Central memory CD4-positive, alpha-beta T cell (primary cell): ENCODE measurements at places on chromosomes 7 and 10.

DNA sequence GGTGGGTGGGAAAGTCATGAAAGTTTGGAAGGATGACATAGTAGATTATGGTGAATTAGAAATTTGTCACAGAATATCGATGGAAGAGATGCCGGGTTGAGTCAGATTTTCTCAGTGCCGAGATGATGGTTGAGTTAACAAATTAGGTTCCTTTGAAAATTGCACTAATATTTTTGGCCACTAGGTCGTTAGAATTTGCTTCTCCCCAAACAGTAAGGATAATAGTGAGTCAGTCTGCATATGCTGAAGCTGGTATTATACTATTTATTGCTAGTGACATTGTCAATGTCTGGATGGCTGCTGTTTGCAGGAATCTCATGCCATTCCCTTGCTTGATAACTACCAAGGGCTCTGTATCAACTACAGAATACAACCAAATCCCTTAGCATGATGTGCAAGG, 37.7 kb upstream of the MINDY3 start:
- no peak for DNase-seq

DNA sequence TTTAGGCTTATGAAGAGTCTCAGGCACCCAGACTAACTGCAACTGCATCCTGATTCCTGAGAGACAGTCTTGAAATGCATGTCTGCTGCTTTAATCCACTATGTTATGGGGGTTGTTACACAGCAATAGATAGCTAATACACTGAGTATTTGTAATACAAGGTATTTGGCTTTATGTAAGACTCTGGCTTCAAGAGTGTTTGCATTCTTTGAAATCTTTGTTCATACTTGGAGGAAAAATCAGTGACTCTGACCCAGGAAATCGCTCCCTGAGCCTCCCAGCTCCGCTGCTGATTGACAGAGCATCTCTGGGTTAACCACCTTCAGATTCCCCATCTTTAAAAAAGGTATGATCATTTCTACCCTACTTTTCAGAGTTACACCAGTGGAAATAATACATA, 133.9 kb downstream of the MTPAP start:
- no peak for DNase-seq

- peak; percentile 64 for DNase-seq
Measured at GRCh38 chr7:105808703-105809590, 67.5 kb downstream of the ATXN7L1 start.

GRCh38 chr10:43461950-43462349, 25.0 kb downstream of the ZNF487 start:
- DNase-seq, result peak; percentile 68

DNA sequence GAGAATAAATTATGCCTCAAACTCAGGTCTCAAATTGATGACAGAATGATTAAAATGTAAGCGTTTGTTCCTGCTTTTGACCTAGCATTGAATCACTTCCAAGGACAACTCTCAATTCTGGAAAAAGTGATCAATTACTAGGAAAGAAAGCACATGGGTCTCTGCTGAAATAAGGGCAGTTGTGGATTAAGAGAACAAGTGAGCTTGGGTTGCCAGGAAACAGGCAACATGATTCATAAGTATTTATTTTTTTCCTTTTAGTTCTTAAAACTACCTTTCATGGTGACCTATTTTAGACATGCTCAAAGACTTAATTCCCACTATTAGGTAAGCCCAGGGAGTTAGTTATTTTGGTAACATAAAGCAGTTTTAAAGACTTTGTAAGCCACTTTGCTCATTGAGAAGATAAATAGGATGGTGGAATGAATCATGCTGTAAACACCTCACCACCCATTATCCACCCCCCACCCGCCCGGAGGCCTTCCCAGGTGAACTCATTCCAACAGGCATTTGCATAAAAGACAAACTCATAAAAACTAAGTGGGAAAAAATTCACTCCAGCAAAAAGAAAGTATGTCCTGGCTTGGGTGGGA, 728.3 kb downstream of the SORCS1 start:
- DNase-seq, result no peak

- no peak for DNase-seq
Measured at GRCh38 chr10:54708591-54708990, 92.4 kb downstream of the PCDH15 start.

- DNase-seq, result no peak
Measured at GRCh38 chr10:26550774-26551526, 112.8 kb downstream of the APBB1IP start.

DNA sequence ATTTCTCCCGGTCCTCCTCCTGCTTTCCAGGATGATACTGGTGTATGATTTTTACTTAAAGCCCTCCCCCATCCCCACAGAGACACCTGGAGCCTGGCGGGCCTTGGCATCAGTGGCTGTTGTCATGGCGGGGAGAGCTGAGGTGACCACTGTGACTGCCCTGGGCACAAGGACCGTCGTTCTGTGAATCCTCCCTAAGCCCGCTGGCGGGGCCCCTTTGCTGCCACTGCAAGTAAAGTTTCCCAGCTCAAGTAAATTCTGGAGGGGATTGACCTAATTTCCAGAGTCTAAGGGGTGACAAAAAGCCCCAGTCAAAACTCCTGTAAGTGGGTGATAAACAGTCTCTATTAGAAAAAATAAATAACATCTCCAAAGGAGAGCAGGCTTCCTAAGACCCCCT, 393.2 kb upstream of the PODXL start:
- DNase-seq, result no peak

DNA sequence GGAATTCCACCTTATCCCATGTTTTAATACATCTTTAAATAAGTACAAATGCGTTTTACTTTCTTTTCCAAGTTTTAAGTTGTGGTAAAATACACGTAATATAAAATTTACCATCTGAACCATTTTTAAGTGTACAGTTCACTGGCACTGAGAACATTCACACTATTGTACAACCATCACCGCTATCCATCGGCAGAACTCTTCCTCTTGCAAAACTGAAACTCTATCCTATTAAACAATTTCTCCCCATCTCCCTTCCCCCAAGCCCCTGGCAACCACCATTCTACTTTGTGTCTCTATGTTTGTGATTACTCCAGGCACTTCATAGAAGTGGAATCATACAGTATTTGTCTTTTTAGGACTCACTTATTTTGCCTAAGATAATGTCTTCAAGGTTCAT, 33.8 kb downstream of the HIP1 start:
- DNase-seq, result no peak

DNA sequence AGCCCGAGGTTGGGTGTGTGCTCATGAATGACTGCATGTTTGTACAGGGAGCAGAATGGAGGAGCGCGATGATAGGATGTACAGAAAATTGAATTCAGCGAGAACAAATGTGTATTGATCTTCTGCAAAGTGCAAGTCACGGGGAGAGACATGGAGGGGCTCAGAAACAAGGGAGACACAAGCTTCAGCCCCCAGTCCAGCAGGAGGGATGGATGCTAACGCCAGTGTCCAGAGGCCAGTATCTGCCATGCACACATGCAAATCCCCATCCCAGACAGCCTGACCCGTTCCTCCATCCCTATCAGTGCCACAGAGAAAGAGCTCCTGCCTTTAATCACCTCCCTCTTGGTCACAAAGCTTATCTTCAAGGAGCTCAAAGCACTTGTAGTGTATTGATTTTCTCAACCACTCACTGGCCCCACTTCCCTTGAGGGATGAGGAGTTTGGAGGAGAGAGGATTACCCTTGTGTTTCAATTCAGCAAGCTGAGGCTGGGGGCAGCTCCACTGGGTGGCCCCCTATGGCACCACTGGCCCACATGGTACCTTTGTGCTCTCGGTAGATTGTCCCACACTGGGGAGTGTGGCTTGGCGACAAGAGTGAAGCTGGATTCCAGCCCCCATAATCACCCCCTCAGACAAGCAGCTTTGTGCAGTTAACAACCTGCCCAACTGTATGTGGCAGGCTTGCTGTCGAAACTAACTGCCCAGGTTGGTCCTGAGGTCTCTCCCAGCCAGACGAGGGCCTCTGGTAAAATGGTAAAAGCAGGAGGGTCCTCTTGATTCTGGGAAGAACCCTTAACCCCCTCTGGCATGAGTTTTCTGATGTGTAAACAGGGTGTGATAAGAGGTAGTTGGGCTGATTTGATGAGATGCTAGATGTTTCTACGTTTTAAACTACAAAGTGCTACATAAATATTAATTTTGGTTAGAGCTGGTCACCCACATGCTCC, 151.6 kb upstream of the UNC5B start:
- DNase-seq, result no peak

DNA sequence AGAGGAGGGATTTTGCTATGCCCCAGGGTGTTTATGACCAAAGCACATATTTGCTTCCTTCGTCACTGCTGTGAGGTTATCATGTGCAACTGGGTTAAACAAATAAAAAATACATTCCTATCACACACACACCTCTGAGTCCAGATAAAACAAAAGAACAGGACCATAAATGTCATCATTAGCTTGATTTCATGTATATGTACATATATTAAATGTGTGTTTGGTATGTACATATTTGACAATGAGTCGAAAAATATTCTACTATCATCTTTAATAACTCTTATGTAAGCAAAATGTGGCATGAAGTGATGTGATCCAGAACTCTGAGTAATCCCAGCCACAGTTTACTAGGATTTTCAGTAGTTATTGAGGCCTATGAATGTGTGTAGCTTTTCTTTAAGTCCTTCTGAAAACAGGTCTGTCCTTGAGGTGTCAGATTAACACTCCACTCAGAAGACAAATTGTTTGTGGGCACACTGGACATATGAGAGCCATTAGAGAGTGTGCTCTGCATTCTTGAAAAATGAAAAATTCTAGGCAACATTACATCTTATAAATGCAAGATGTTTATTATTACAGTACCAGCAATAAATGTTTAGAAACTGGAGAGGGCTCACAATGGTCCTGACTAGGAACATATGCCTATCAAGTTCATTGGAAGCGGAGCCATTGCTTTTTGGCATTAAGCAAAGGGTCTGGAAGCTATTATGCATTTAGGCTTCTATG, 335.1 kb upstream of the SEMA3A start:
- DNase-seq, result no peak

- DNase-seq, result no peak
Measured at GRCh38 chr10:97333601-97334369, 744 bp downstream of the FRAT2 start.

GRCh38 chr10:113895018-113895417, 40.6 kb downstream of the NHLRC2 start:
- no peak for DNase-seq

DNA sequence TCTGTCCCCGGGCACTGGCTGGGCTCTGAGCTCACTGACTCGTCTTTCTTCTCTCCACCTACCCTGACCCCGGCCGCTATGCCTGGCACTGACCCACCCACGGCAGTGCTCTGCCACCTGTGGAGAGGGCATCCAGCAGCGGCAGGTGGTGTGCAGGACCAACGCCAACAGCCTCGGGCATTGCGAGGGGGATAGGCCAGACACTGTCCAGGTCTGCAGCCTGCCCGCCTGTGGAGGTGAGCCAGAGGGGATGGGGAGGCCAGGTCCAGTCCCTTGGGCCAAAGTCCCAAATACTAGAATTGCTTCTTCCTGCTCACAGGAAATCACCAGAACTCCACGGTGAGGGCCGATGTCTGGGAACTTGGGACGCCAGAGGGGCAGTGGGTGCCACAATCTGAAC, 27.3 kb downstream of the TBATA start:
- DNase-seq, result no peak

DNA sequence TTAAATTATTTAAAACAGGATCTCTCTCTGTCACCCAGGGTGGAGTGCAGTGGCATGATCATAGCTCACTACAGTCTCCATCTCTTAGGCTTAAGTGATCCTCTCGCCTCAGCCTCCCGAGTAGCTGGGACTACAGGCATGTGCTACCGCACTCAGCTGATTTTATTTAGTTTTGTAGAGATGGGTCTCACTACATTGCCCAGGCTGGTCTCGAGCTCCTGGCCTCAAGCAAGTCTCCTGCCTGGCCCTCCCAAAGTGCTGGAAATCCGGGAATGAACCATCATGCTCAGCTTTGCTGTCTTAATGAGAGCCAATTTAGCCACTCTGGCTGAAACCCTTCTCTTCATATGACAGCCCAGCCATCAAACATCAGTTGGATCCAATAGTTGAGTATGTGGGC, 53.3 kb upstream of the NRP1 start:
- DNase-seq, result no peak

DNA sequence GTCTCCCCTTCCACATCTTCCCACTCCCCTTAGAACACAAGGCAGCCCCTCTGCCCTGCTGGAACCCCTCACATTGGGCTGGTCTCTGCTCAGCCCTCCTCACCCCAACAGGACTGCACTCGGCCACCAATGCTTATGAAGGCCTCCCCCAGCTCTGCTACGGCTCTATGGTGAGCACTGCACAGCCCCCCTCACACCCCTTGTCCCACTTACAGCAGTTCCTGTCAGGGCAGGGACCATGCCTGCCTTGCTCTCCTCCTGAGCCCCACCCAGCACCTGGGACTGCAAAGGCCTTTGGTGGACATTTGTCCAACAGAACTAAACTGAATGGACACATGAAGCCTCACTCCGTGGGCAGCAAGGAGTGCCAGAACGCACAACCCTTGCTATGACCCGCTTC, 171.9 kb downstream of the GRID1 start:
- DNase-seq, result no peak

DNA sequence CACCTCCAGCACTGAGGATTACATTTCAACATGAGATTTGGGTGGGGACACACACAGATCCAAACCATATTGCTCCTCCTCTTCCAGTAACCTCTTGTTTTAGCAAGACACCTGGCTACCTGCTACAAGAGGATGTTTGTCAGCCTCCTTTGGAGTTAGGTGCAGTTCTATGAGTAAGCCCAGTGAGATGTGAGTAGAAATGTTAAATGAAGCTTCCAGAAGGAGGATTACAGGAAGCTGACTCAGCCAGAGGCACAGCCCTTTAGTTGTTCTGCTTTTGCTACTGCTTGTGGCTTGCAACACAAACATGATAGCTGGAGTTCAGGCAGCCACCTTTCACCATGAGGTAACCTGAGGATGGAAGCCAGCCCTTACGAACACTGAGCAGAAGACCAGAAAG, 382.7 kb upstream of the RNF32 start:
- no peak for DNase-seq

DNA sequence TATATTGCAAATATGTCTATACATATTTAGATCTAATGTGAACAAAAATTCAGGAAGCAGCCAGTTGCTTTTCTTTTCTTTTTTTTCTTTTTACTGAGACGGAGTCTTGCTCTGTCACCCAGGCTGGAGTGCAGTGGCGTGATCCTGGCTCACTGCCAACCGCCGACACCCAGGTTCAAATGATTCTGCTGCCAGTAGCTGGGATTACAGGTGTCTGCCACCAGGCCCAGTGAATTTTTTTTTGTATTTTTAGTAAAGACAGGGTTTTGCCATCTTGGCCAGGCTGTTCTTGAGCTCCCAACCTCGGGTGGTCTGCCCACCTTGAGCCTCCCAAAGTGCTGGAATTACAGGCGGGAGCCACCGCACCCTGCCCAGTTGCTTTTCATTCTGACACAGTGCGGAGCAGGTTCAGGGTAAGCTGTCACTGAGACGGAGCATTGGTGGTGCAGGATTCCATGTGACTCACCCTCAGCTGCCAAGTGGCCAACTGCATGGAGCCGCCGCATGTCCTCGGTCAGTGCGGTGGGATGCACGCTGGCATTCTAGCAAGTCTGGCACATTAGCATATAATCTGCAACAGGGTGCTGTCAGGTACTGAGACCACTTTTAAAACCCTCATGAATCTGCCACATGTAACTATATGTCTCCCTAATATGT, 362.7 kb downstream of the DNAJB6 start:
- no peak for DNase-seq

GRCh38 chr10:91409869-91410637, at the start of gene HECTD2:
TSS of gene HECTD2 (plus strand) at chr10:91410344. CDS start at chr10:91410439, 95 bp downstream.
- peak; percentile 85 for DNase-seq

- DNase-seq, result no peak
Measured at GRCh38 chr10:11331046-11331577, 280.3 kb downstream of the USP6NL start.
